Activated naive CD8-positive, alpha-beta T cell treated with anti-CD3 and anti-CD28 coated beads for 36 hours (primary cell): ENCODE measurements at places on chromosomes 11 and 22. TPM values are rescaled to one million over a fixed set of nuclear protein-coding genes. Genes with fewer than 3 reads are reported as not detected.
A peak's percentile ranks its signal among the peaks of the same experiment; 100 is the strongest.

Gene CNGA4
- 0.30 TPM for total RNA-seq

DNA sequence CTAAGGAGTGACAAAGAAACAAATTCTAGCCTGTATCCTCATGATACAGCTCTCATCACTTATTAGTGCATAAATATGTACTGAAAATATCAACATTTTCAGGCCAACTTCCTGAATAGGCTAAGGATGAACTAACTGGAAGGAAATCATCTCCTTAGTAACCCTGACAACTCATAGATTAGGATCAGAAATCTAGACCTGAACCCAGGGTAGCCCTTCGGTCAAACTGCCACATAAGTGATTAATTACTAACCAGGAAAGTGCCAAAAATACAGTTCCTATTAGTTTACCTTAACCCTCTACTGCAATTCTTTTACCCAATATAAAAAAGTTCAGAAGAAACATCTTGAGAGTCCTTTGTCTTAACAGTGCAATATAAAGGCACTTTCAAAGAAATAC lies 40.0 kb downstream of the AMBRA1 start:
- no peak for DNase-seq
- no peaks in the 10 kb centered on the region for H3K27me3 ChIP-seq
- H3K27ac ChIP-seq = no peak overlapping the region
- peaks cover 37% of the 10 kb centered on the region for H3K4me1 ChIP-seq

DNA sequence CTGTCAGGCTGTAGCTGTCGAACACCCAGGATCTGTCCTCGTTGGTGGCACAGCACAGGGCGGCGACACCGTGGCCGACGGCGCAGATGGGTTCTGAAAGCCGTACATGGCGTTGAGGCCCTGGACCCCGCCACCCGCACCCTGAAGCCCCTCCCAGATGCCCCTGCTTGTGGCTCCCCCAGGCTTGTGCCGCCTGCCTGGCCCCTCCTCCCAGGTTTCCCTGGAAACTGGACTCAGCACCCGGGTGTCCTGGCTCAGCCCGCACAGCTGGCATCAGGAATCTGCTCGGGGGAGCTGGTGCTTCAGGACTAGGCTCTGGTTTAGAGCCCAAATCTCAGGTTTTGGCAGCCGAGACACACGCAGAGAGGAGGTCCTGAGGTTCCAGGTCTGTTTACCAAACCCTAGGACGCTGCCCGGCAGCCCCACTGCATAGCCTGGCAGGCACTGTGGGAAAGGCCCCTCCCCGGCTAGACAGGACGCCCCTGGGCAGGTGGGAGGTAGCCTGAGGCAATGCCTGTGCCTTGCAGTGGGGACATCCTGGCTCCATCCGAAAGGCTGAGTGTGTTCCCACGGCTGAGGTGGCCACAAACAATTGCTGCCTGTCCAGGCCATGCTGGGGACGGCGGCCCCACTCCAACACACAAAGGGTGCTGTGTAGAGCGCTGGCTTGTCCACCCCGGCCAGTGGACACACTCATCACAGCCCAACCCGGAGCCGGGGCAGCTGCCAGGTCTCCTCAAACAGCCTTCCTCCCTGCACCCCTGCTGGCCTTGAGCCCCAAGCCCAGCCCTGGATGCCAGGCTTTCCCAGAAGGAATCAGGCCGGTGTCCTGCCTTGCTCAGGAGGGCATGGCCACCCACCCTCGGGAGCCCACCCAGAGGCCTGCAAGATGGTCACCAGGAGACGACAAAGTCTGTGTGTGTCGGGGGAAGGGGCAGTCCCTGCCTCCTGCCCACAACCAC lies 4.6 kb downstream of the GATD1 start:
- H3K36me3 ChIP-seq = peaks cover 7% of the 10 kb centered on the region
- peaks cover 16% of the 10 kb centered on the region for H3K4me1 ChIP-seq
- DNase-seq = no peak
- H3K27ac ChIP-seq = no peak overlapping the region
- no peaks in the 10 kb centered on the region for H3K27me3 ChIP-seq
- H3K4me3 ChIP-seq = no peak overlapping the region

GRCh38 chr11:104060820-104061219 lies 24.4 kb downstream of the DDI1 start:
- no peak overlapping the region for H3K4me3 ChIP-seq
- H3K27me3 ChIP-seq = no peaks in the 10 kb centered on the region
- H3K27ac ChIP-seq = no peak overlapping the region
- DNase-seq = no peak
- no peaks in the 10 kb centered on the region for H3K4me1 ChIP-seq

Gene CCDC116
- total RNA-seq = 0.34 TPM

- peaks cover 35% of the 10 kb centered on the region for H3K36me3 ChIP-seq
- H3K4me1 ChIP-seq = peaks cover 53% of the 10 kb centered on the region
- peak within 1 kb of the TSS; percentile 89 for H3K4me3 ChIP-seq
- H3K27ac ChIP-seq = peak within 1 kb of the TSS; percentile 98
Measured at GRCh38 chr22:37486224-37486845, at the start of gene MFNG. Gene MFNG, minus strand, starts transcription at chr22:37486384. Its CDS starts 207 bp downstream, at chr22:37486177.

DNA sequence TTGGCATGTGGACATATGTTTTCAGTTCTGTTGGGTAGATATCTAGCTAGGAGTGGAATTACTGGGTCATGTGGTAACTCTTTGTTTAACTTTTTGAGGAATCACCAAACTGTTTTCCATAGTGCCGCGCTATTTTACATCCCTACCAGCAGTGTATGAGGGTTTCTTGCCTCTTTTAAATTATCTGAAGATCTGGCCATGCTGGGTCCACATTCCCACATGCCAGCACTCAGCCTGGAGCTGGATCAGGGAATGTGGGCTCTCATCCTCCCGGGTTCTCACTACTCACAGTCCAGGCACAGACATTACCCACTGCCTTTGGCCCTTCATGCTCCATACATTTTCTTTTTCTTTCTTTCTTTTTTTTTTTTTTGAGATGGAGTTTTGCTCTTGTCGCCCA lies 44.6 kb downstream of the RBX1 start:
- H3K4me1 ChIP-seq = no peaks in the 10 kb centered on the region
- no peak overlapping the region for H3K4me3 ChIP-seq
- no peak overlapping the region for H3K27ac ChIP-seq
- no peaks in the 10 kb centered on the region for H3K36me3 ChIP-seq
- no peak for DNase-seq
- no peaks in the 10 kb centered on the region for H3K27me3 ChIP-seq

- peaks cover 5% of the 10 kb centered on the region for H3K4me1 ChIP-seq
- DNase-seq = no peak
- no peak overlapping the region for H3K27ac ChIP-seq
- H3K27me3 ChIP-seq = peaks cover 32% of the 10 kb centered on the region
- no peak overlapping the region for H3K4me3 ChIP-seq
Measured at GRCh38 chr11:371051-371450, 1.8 kb downstream of the B4GALNT4 start.

DNA sequence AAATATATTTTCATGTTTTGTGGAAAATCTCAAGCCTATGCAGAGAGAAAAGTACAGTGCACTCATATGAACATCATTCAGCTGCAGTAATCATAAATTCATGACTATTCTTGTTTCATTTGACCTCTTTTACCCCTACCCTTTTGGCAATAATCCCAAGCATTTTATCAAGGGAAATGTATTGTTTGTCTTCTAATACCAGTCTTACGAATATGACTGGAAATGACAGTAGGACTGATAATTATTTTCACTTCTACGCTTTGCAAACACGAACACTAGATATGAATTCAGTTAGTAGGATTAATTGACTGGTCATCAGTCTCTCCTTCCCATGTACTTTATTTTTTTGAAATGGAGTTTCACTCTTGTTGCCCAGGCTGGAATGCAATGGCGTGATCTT lies 90.3 kb downstream of the MTMR3 start:
- no peak overlapping the region for H3K27ac ChIP-seq
- H3K4me1 ChIP-seq = no peaks in the 10 kb centered on the region
- no peak for DNase-seq
- no peak overlapping the region for H3K4me3 ChIP-seq
- H3K27me3 ChIP-seq = no peaks in the 10 kb centered on the region
- H3K36me3 ChIP-seq = no peaks in the 10 kb centered on the region

DNA sequence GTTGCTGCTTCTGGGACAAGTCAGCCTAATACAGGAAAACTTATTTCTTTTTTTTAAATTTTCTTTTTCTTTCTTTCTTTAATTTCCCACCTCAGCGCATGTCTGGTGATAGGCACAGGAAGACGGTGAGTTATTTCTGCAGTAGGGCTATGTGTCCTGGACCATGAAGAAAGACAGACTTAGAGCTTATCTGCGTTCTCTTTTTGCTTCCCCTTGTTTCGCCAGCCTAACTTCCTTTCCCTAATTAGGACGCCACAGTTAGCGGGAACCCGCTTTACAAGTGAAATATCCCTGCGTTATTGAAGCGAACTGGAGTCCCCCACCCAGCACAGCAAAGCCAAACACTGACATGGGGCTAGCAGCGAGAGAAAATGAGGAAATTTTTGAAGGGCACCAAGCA lies 8.6 kb downstream of the OR6M1 start:
- no peak overlapping the region for H3K4me3 ChIP-seq
- no peaks in the 10 kb centered on the region for H3K36me3 ChIP-seq
- DNase-seq = no peak
- H3K27ac ChIP-seq = no peak overlapping the region
- H3K4me1 ChIP-seq = no peaks in the 10 kb centered on the region
- no peaks in the 10 kb centered on the region for H3K27me3 ChIP-seq
